NCI-H2081 treated with DMSO at 0.1 percent for 48 hours (cell line): ENCODE measurements at places on chromosomes 6 and 20.
A peak's percentile ranks its signal among the peaks of the same experiment; 100 is the strongest.

GRCh38 chr6:120354452-120355098 lies 979.7 kb downstream of the TBC1D32 start:
- no peak for DNase-seq

GRCh38 chr6:17580518-17581048 lies 19.5 kb upstream of the FAM8A1 start:
- DNase-seq: no peak

DNA sequence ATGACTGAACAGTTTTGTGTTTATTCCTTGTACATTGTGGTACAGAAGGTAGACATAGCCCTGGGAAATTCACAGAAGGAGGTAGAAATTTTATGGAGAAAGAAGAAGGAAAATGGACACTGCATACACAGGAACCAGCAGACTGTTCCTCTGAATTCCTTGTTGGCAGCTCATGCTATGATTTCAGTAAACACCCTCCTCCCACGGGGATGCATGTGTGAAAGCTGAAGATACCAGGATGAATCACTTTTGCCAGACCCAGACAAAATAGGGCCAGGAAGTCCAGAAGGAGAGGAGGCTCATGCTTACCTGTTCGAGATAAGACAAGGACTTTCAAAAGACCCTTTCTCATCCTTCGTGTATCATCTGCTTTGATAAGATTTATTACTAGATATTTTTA lies 110.3 kb upstream of the GGTLC1 start:
- no peak for DNase-seq

DNA sequence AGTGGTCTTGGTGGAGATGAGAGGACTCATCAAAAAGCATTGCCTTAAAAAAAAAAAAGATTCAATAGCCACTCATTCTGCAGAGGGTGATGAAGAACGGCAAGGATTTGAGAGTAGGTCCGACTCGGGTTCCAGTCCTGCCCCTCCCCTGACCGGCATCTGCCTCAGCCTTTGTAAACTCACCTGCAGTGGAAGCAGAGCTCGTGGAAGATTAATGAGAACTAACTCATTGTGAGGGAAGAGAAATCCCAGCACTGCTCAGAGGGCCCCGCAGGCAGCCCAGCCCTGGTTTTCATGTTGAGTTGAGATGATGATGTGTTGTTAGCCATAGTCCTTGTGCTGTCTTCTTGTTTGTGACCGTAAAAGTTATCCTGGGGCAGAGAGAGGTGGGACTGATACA lies 59.4 kb downstream of the GCNT2 start:
- DNase-seq: no peak

DNA sequence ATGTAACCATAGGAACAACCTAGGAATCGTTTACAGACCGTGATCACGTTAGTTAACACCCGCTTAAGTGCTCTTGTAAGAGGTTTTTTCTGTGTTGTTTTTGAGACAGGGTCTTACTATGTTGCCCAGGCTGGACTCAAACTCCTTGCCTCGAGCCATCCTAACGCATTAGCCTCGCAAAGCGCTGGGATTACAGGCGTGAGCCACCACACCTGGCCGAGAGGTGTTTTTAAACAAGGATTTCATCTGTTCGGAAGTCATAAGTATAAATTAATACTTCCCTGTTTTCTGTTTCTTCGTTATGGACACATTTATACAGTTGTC lies 727 bp downstream of the MRS2 start:
- DNase-seq: no peak

DNA sequence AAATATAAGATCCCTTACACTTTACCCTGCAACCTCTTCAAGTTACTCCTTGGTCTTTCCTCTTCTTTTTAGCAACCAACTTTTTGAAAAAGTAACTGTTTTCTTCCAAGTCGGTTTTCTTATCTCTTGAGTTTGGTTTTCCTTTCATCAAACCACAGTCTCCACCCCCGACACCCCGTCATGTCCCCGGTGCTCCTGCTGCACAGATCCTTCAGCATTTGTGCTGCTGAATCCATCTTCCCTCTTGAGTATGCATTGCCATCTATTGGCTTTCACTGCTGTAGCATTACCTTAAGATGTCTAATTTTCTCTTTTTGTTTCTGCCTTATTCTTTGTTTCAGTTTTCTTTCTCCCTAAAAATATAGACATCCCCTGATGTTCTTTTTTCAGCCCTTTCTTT lies 11.9 kb upstream of the TNFRSF21 start:
- DNase-seq: no peak

DNA sequence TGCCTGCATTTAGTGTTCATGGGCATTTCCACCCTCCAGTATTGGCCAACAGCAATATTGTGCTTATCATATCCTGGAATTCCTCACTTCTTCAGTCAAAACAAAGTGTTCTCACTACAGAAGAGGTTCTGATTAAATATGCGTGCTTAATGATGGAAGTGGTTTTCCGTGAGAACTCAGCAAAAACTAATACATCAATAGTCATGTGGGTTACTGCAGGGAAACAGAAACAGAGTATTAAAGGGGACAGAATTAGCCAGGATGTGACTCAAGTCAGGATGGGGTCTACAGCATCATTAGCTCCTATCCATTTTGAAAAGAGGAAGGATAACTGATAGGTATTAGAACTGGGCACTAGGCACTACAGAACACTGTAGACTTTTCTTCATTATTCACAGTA lies 384.6 kb downstream of the CDKAL1 start:
- no peak for DNase-seq

- no peak for DNase-seq
Measured at GRCh38 chr20:36541768-36542488, 609 bp downstream of the MYL9 start.

DNA sequence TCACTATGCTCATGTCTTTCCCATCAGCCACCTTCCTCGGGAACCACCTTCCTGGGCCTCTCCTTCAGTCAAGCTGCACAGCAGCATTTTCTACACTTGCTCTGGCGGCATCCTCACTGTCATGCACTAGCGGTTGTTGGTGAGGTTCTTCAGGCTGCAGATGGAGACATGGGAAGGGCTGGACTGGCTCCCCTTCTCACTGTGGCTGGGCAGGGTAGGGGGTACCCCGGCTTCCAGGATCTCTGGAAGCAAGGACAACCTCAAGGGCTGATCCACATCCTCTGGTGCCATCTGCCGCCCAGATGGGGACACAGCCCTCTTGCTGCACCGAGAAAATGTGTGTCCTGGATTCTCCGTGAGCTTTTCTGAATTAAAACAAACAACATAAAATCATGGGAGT lies 180.1 kb upstream of the RNF24 start:
- no peak for DNase-seq

GRCh38 chr20:62003567-62004405 lies 61.9 kb downstream of the TAF4 start:
- no peak for DNase-seq

- DNase-seq: no peak
Measured at GRCh38 chr6:166776571-166776970, 149.5 kb upstream of the RPS6KA2 start.

DNA sequence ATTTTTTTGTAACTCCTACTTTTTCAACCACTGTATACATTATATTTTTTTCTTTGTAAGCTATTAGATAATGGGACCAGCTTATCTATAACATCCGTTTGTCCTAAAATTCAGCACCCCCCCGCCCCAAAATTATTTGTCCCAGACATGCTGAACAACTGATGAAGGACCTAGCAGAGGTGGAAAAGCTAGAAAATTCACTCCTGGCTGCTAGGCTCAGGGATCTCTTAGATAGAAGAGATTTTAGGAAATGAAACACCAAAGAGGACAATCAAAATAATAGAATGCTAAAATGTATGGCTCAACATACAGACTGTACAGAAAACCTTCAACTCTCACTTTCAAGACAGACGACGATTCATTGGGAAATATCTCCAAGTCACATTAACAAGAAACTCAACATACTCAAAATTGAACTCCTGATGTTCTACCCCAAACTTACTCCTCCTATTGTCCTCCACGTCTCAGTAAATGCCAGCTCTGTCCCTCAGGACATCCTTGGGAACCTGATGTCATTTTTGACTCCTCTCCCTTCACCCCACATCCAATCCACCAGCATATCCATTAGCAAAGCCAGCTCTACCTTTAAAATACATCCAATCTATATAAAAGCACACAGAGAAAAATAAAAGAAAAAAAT lies 4.7 kb downstream of the SOD2 start:
- no peak for DNase-seq

DNA sequence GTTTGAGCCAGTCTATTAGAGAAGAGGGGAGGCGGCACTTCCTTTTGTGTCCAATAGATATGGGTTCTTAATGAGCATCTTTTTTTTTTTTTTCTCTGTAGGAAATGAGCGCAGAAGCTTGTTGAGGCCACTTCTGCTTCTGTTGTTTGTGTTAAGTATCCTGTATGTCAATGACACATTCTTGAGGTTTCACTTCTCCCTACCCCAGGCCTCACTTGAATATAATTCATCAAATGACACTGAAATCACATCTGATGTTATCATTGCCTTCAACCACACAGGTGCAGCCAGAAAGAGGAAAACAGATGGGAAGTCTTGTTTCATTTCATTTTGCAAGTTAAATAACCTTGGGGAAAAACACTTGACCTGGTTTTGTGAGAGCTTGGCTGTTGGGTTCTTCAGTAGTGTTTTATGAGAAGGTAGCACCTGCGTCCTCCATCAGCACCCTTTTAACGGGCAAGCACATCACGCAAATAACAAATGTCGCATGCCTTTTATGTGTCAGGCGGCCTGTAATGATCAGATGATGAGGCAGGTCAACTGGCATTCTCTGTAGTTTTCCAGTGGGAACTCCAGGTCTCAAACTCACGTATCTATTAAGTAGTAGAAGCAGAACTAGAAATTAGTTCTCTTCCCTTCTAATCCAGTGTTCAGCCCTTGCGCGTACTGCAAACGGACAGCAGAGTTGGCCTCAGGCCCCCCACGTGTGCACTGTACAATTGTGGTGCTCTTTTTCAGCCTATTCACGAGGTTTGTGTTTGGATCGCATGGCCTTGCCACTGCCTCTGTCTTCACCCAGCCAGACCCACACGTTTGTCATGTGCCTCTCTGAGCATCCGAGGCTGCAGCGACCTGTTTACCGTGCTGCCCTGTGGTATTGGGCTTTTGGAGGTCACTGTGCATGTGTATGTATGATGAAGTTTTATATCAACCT lies 23.5 kb downstream of the PLEKHG1 start:
- no peak for DNase-seq

DNA sequence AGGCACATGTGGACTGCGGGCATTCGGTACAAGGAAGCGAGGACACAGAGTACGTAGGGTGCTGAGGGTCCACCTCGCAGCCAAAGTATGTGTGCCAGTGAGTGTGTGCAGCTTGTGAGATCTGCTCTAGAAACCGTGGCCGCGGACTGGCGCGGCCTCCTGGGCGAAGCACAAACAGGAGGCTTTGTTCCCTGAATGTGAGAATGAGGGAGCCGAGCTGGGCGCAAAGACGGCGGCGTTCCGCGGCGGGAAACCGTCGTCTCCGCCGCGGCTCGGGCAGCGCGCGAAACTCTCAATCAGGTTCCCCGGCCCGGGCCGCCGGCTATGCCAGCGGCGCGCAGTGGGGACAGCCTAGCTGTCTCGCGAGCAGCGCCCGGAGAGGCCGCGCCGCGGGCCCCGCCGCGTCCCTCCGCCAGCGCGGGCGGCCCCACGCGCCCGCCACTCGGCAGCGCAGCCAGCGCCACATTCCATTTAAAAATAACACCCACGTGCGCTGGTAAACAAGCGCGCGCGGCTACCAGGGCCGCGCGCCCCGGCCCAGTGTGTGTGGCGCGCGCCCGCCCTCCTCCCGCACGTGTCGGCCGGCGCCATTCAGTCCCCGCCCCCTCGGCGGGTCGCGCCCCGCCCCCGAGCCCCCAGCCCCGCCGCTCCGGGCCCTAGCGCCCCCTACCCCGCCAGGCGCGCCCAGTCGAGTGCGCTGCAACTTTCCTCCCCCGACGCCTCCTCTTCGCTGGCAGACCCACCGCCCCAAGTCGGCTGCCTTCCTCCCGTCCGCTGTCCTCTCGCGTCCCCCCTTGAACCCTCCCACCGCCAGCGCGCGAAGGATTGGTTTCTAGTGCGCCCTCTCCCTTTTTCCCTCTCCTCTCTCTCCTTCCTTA lies 3.0 kb upstream of the FOXO3 start:
- no peak for DNase-seq

DNA sequence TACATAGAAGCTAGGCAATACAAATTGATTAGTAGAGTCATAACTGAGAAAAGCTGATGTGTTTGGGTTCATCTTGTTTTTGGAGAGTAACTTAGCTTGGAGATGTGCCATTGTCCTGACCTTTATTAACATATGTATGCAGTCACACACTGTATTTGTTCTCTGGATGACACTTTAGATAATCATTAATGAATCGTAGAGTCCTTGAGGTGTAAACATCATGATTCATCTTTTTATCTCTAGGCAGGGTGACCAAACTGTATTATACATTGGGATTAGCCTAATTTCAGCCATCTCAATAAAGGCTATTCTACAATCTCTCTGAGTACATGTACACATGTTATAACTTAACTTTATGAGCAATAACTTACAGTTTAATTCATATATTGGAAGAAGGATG lies 3.6 kb upstream of the MTCL3 start:
- DNase-seq: no peak

DNA sequence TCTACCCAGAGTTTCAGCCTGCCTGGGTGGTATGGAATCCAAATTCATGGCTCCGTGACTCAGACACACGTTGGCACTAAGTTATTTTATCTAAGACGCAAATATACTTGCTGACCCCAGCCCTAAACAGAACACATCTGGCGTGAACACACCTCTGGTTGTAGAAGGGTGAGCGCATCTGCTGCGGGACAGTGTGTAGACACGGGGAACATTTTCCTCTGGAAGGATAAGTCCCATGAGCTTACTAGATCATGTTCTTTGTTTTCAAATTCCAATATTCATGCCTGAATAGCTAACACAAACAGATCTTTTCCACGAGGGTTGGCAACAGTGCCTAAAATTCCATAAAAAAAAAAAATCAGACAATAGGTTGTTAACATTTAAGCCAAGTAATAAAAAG lies 87.8 kb downstream of the TMEM170B start:
- no peak for DNase-seq

DNA sequence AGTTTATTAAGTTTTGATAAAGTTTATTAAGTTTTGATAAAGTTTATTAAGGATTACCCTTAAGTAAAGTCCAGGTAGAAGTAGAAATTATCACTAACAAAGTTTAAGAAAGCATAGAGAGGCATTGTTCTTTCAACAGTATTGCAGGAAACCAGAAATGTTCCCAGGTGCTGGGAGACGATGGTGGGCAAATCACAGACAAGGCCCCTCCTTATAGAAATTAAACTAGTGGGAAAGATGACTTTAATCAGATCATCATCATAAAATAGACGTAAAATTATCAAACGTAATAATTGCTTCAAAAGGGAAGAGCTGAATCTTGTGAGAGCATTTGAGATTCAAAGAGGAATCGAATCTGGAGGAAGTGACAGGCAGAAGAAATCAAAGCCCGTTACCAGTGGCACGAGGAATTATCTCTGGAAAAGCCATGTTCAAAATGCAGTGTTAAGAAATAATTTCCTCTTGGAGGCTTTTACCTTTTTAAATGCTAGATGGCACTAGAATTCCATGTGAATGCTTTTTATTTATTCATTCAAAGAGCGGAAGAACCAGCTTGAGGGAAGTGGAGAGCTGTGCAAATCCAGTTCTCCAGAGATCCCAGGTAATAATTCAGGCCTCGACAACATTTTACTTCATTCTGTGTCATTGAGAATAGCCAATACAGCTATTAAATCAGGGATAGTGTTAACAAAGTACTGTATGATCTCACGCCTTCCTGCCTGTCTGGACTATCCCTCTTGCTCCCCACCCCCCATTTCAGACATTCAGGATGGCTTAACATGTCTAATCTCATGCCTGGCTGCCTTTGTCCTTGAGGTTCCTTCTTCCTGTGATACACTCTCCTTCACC lies 1.0 kb upstream of the APMAP start:
- peak; percentile 0 for DNase-seq
